ENCODE measurements at places on chromosomes 5 and 9.

GRCh38 chr9:127497656-127498290, 46.5 kb downstream of the LRSAM1 start:
- no peak for DNase-seq

DNA sequence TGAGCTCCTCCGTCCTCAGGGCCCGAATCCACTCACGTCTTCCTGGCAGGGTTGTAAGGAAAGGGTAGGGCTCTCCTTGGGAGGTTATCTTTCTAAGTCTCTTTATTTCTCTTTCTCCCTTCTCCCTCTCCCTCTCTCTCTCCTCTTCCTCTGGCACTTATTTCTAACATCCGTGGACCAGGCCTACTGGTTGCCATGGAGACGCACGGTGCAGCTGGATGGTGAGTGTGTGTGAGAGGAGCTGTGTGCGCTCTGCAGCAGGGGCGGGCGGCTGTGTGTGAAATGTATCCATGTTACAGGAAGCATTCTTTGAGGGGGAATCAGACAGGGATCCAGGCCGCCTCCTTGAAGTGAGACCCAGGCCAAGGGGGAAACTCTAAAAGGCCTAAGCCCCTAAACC, 32.2 kb downstream of the PCDH1 start:
- no peak for DNase-seq

DNA sequence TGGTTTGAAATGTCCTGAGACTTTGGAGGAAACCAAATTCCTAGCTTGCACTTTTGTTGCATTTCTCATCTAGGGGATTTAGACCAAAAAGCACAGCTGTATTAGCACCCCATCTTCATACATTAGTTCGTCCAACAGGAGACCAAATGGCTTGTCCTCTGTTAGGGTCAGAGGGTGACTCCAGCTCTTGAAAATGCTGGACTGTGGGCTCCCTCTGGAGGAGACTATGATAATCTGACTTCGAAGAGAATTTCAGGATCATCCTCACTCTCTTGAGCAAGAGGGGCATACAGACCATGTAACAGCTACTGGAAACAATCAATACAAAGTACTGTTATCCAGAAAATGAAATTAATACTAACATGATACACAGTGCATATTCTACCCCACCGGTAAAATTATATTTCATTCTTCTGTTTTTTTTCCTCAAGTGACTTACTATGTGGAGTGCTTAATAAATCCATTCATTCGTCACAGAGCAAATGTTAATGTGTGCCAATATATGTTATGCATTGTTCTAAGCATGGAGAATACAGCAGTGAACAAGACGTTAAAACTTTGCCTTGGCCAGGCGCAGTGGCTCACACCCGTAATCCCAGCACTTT, 63.7 kb upstream of the PPP2CA start:
- peak; percentile 36 for DNase-seq

DNA sequence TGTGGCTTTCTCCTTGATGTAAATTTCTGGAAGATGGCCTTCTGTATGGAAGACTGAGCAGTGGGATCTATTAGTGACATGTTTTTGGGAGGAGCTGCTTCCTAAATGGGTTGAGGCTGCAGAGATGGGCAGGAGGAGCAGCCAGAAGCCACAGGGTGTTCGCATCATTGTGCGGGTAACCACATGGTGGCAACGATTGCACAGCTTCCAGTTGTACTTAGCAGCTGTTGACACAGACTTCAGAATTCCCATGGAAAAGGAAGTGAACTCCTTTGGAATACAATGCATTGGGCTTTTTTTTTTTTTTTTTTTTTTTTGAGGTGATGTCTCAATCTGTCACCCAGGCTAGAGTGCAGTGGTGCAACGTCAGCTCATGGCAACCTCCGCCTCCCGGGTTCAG, 297.3 kb downstream of the NR3C1 start:
- DNase-seq = no peak

- DNase-seq = no peak
Observed at GRCh38 chr5:176851871-176852658, 41.7 kb downstream of the UNC5A start.

GRCh38 chr9:101307524-101308213, 77.1 kb downstream of the BAAT start:
- no peak for DNase-seq
